Activated CD4-positive, alpha-beta memory T cell treated with anti-CD3 and anti-CD28 coated beads for 36 hours (primary cell): ENCODE measurements at places on chromosomes 3 and 15. TPM values are rescaled to one million over a fixed set of nuclear protein-coding genes. Genes with fewer than 3 reads are reported as not detected.
A peak's percentile ranks its signal among the peaks of the same experiment; 100 is the strongest.

DNA sequence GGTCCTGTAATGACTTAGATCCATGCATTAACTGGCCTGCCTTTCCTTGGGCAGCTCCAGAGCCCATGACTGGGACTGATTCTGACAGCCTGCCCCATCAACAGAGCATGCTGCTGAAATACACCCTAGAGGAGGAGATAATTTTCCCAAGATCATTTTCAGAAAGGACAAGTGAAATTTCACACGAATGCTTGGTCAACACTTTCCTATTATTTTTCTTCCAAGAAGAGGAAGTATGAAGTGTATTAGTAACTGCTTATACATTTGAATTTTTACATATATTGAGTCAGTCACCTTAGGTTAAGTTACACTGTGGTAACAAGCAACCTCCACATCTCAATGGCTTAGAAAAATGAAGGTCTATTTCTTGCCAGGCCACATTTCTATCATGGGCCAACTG, 9.7 kb upstream of the NMNAT3 start:
- no peak for DNase-seq

- no peak for DNase-seq
These were observed 5.4 kb upstream of the HEG1 start for GRCh38 chr3:125061170-125061569.

DNA sequence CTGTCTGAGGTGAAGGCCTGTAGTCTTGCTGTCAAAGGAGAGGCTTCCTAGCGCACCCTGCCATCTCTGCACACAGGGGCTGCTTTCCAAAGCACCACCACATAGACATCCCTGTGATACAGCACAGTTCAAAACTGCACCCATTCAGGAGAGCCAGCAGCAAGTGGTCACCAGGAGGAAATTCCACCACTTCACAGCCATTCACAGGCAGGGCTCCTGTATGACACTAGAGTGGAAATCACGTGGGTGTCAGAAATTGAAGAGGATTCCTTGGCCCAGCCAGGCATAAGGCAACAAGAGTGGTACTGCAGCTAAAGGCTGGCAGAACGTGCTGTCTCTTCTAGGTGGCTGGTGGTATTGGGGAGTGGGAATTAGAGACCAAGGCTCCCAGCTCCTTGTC, 102.8 kb downstream of the RFTN1 start:
- DNase-seq: no peak

The TUSC7 gene
- not detected for total RNA-seq

GRCh38 chr3:72490688-72491435, 357.4 kb downstream of the SHQ1 start:
- no peak for DNase-seq

GRCh38 chr3:22634433-22634832, 568.7 kb upstream of the UBE2E2 start:
- no peak for DNase-seq

The AMIGO3 gene
- not detected for total RNA-seq

- no peak for DNase-seq
These were observed 686.5 kb downstream of the IGSF11 start for GRCh38 chr3:118348169-118348557.

- DNase-seq: peak; percentile 65
These were observed at the start of gene ZKSCAN7 for GRCh38 chr3:44554626-44555592. Gene ZKSCAN7, plus strand, starts transcription at chr3:44555193. Its CDS starts 1,855 bp downstream, at chr3:44557048.

- no peak for DNase-seq
These were observed 1.2 kb downstream of the ALDH1A2 start for GRCh38 chr15:58064082-58064979.

DNA sequence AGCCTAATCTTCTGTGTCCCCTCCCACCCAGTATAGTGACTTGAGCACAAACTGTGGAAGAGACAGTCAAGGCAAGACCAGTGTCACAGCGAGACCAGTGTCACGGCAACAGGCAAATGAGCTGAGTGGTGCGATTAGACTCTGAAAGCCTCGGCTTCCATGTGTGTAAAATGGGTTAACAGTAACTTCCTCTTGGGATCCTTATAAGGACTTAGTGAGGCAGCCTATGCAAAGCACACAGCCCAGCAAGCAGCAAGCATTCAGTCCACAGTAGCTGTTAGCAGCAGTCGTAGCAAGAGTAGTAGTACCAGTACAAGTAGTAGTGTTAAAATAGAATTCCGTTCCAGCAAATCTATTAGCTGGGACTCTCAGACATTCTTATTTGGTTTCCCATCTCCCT, 334.1 kb downstream of the GABRB3 start:
- no peak for DNase-seq

DNA sequence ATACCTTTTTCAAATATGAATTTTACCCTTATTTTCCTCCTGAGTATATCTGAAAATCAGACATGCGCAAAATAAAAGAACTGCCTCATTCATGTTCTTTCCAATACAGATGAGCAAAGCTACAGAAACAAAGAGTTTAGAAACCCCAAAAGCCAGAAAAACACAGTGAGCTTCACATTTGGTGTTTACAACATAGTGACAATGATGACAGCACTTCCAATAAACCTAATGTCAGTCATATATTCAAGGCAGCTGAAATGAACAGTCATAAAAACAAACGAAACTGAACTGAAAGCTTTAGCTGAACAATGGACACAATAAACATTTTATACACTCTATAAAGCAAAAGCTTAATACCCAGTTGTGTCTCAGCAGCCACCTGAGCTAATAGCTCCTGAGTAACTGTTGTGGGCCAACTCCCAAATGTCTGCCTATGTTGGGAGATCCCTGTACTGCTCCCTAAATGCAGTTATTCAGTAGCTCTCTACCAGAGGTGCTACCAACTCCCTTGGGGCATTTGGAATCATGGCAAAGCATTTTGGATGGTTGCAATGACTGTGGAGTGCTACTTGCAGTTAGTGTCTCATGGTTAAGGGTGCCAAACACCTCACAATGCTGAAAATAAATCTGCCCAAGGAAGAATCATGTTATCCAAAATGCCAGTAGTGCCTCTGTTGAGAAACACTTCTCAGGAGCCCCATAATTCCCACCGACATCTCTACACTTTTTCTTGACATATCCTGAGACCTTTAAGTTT, 131.5 kb downstream of the TGFBR2 start:
- no peak for DNase-seq

DNA sequence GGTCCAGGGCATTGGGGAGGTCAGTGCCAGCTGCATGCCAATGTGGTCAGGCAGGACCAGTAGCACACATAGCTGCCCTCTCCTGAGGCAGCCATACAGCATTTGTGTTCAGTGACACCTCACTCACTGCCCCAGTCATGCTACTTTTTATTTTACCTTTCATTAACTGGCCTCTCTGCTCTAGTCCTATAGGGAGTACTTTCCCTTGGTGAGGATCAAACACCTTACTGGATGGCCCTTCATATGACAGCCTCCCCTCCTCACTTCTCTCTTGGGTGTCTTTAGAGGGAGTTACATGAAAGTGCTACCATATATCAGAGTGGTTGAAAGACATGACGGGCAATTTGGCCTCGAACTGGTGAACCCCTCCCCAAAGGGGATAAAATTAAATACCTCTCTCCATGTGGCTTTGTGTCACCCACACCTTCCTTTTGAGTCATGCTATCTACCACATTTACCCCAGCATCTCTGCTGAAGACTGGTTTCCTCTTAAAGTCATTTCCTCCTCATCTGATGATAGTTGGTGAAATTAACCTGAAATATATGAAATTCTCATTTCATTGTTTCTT, 17.6 kb downstream of the RLBP1 start:
- DNase-seq: peak; percentile 63

GRCh38 chr3:192726385-192726784, 956 bp downstream of the FGF12 start:
- DNase-seq: no peak

DNA sequence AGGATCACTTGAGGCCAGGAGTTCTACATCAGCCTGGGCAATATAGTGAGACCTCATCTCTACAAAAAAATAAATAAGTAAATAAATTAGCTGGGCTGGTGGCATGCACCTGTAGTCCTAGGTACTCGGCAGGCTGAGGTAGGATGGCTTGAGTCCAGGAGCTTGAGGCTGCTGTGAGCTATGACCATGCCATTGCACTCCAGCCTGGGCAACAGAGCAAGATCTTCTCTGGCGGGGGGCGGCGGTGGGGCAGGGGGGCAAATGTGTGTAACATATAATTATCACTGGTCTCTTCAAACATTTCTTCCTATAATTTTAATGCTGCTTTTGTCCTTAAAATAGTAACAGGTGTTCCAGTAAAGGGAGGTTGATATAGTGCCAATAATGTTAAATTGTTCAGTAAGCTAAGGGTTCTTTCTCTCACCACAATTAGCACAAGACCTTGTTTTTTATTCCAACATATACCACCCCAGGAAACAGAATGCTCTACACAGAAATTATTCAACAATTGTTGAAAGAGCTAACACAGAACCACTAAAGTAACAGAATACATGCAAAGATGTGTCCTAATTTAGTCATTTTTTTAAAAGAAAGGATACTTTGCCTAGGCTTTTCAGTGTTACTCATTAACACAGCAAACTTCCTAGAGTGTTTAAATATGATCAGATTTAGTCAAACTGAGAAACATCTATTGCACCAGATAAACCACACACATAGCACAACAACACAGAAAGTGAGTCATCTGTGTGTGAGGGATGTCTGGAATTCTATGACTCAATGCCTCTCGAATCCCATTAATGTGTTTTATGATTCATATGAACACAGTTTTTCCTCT, 29.1 kb downstream of the ANKRD28 start:
- no peak for DNase-seq
